GM12864 (cell line): ENCODE measurements at places on chromosomes 1 and 21.

GRCh38 chr21:31283025-31283424, 61.0 kb downstream of the TIAM1 start:
- no peak for DNase-seq

- no peak for DNase-seq
Observed at GRCh38 chr1:11418056-11418455, 60.9 kb upstream of the DISP3 start.

DNA sequence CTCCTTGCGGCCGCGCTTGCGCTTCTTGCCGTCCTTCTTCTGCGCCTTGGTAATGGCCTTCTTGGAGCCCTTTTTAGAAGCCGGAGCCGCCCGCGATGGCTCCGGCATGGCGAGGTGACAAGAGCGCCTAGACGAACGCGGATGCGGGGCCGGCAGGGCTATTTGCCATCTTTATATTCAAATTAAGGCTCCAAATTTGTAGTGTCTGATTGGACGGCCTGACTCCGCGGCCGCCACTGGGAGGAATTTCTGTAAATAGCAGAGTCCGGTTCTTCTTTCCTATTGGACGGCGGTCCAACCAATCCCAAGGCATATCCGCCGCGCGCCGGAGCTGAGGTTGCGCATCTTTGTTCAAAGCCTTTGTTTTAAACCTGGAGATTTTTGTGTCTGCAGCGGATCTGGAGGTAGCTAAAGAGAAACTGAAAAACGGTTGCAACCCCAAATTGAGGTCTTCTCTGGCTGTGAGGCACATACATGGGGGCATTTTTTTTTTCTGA, 22.6 kb upstream of the RNF187 start:
- DNase-seq: peak; percentile 76

DNA sequence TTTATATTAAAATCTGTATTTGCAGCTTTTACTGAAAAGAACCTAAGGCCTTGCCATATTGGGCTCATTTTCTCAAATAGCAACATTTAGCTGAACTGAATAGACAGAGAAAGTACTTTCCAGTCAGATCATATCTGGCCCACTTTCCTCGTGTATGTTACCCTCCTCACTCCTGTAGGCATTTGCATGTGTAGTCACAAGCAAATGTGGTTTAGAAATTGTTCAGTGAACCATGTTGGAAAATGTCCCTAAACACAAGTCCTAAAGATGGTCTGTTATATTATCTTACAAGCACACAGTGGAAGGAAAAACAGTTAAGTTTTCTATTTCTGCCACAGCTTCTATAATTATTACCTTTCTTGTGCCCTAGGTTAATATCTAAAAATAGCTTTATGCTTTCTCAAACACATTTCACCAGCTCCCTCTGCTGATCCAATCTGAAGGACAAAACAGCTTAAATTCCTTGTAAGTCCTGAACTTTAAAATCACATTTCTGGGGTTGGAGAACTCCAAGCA, 606 bp upstream of the FMO4 start:
- peak; percentile 16 for DNase-seq

DNA sequence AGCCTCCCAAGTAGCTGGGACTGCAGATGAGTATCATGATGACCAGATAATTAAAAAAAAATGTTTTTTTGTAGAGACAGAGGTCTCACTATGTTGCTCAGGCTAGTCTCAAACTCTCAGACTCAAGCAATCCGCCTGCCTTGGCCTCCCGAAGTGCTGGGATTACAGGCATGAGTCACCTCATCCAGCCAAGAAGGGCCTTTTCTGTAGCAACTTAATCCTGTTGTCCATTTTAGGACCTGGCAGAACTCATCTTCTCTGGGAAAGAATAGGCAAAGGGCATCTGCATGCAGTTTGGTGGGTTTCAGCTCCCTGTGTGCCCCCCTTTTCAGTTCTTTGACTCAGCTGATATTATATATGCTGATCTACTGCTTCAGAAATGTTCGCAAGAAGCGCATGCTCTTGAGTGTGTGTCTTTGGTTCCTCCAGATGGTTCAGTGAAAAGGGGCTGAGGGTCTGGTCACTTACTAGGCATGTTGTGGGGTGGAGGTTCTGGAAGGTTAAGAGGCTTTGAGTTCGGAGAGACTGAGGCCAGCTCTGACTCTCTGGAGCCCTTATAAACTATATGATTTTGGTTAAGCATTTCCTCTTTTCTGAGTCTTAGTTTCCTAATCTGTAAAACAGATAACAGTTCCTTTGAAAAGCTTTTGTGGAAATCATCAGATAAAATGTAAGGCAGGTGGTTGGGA, 19.4 kb upstream of the SRSF4 start:
- DNase-seq: no peak

DNA sequence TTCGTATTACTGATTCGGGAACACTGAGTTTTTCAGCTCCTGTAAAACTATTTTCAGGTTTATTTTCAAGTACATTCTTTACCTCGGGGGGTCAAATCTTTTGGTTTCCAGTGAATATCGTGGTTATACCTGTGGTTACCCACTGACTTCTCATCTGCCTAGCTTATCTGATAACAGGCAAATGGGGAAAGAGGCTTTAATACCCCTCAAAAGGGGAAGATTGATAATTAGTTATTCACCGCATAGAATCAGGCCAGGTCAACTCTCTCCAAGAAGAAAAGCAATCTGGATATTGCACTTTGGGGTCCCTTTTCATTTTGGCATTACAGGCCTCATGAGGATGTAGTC, 23.0 kb downstream of the RUNX1 start:
- no peak for DNase-seq

DNA sequence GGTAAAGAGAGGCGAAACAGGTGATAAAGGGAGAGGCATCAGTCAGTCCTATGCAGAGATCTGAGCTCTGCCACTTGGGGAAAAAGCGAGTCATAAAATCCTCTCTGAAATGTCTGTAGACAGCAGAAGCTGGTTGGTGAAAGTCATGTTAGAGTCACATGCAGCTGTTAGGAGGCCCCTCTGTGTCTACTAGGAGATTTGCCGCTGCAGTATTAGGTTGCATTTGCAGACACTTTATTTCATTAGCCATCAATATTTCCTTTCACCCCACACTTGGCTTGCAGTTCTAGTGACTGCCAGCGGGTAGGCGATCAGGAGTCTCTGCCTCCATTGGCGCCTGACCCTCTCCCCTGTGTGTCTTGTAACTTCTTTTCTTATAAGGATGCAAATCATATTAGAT, 16.2 kb downstream of the ATP1A4 start:
- no peak for DNase-seq

DNA sequence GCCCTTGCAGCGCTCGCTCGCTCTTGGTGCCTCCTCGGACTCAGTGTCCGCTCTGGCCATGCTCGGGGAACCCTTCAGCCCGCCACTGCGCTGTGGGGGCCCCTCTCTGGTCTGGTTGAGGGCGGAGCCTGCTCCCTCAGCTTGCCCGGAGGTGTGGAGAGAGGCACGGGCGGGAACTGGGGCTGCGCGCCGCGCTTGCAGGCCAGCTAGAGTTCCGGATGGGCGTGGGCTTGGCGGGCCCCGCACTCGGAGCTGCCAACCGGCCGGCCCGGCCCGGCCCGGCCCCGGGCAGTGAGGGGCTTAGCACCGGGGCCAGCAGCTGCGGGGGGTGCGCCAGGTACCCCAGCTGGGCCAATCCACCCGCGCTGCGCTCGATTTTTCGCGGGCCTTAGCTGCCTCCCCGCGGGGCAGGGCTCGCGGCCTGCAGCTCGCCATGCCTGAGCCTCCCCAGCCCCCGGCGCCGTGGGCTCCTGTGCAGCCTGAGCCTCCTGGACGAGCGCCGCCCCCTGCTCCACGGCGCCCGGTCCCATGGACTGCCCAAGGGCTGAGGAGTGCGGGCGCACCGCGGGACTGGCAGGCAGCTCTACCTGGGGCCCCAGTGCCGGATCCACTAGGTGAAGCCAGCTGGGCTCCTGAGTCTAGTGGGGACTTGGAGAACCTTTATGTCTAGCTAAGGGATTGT, 217.0 kb upstream of the PKN2 start:
- DNase-seq: no peak

- DNase-seq: no peak
Observed at GRCh38 chr1:1048765-1049164, 25.3 kb downstream of the RNF223 start.

DNA sequence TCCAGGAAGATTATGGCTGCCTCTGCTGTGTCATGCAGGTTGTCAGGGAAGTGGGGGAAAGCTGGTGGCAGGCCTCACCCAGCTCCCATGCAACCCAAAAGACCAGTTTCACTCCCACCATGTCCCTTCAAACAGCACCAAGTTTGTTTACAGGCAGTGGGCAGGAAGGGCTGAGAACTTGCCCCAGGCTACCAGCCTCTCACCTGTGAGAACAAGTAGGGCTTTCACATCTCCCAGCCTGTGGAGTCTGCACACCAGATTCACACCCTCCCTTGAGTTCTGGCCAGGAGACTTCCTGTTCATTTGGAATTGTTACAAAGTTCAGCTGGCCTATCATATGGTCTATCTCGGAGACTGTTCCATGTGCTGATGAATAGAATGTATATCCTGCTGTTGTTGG, 27.8 kb downstream of the RPAP2 start:
- no peak for DNase-seq

- DNase-seq: no peak
Observed at GRCh38 chr1:46131093-46131492, 1.3 kb downstream of the PIK3R3 start.

DNA sequence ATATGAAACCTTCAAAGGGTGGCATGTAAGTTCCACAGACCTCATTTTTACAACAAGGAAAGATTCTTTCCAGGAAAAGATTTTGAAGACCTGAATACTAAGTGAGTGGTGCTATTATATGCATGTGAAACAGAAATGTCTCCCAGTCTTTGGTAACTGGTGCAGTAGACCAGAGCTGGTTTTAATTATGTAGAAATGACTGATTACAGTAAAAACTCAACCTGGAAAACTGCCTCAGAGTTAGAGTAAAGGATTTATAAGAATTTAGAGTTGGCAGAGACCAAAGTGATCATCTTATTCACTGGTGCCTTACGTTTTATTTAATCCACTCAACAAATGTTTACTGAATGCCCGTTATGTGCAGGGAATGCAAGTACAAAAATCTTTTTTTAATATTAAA, 30.2 kb upstream of the LRRC8D start:
- DNase-seq: no peak

DNA sequence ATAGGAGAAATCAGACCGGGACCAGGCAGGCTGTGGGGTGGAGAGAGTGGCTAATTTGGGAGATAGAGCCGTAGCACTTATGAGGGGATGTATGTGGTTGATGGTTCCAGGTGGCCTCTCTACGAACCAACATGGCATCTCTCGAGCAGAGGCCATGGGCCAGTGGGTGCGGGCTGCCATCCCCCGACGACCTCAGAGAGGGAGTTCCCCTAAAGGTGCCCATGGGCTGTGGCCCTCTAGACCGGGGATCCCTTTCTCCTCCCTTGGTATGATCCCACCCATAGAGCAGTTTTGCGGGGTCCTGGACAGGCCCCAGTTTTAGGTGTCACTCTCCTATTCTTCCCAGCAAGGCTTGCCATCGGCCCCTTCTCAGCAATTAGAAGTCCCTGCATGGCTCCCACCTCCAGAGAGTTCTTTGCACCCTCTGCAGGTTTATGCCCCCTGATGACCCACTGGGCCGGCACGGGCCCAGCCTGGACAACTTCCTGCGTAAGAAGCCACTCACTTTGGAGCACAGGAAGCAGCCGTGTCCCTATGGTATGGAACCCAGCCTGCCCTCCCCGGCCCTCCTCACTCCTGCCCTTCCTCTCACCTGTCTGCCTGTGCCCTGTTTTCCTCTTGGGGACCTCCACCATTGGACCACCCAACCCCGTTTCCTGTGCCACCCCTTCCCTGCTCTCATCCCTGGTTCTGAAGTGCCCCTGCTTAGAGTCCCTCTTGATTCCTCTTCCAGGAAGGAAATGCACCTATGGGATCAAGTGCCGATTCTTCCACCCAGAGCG, 7.8 kb downstream of the ZC3H12A start:
- DNase-seq: no peak

DNA sequence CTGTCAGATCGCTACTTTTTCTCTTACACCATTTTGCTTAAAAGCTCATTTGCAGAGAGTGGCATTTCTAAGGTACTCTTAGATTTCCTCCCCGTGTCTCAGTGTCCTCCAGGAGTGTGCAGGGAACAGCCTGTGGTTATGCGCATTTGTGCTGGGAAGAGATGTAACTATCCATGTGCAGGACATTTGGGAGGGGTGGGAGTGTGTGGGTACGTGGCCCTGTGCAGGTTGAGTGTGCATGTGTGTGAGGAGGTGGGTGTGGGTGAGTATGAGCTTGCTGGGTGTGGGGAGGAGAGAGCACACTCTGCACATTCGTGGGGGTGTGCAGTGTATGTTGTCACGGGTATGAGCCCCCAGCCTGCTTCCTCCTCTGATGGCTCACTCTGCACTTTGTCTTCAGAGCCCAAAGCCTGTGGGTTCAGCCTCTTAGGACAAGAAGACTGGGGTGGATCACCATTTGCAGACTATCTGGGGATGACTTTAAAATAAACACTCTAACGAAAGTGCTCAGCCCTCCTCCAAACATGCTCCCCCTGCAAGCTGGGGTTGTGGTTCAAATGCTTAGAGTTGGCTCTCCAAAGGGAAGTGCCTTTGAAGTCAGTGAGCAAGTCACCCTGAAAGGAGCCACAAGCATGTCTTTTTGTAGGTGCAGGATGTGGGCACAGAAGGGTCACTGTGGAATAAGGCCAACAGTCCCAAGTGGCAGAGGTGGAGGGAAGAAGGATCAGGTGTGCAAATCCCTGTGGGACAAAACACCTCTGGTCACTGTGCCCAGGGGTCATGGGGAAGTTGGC, 295.4 kb downstream of the RRAGC start:
- DNase-seq: no peak

- no peak for DNase-seq
Observed at GRCh38 chr1:24955161-24955560, 25.1 kb upstream of the RUNX3 start.

GRCh38 chr1:233672732-233673131, 58.8 kb downstream of the KCNK1 start:
- no peak for DNase-seq

- DNase-seq: no peak
Observed at GRCh38 chr1:20413776-20414140, 72.3 kb downstream of the CAMK2N1 start.

GRCh38 chr21:38308532-38309119, 51.8 kb downstream of the KCNJ15 start:
- no peak for DNase-seq

DNA sequence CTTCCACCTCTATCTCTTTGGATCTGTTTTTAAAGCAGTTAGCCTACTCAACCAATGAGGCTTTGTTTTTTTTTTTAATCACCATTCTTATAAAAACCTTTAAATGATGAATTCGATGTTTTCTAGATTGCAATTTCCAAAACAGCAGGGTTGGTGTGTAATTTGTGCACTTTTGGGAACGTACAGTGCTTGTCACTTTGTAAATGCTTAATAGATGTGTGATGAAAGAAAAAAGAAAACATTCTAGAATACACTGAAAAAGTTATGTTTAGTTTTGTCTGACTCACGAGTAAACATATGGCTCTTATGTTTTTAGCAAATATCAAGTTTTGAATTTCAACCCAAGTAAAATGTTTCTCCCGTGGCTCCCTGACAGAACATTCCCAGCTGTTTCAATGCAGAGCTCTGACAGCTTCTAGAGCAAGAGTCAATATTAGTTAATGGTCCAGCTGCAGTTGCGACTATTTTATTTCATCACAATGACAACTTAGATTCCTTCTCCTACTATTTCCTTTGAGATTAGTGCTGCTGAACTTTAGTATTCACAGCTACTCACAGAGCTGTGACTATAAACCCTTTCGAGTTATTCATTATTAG, 362.5 kb upstream of the ADAMTS5 start:
- DNase-seq: no peak

GRCh38 chr1:6184083-6184783, 4.1 kb upstream of the CHD5 start:
- DNase-seq: no peak
